Activated T-cell treated with anti-CD3 and anti-CD28 coated beads, Interleukin-2, amount 50 U/mL, for 72 hours (primary cell): ENCODE measurements at places on chromosomes 12 and 14. TPM values are rescaled to one million over a fixed set of nuclear protein-coding genes. Genes with fewer than 3 reads are reported as not detected.

The RAPGEF3 gene
- total RNA-seq, result 0.62 TPM

The BRMS1L gene
- total RNA-seq, result 4.5 TPM

The LALBA gene
- total RNA-seq, result not detected

The SIX6 gene
- not detected for total RNA-seq
